ENCODE measurements at places on chromosomes 11 and 22.

DNA sequence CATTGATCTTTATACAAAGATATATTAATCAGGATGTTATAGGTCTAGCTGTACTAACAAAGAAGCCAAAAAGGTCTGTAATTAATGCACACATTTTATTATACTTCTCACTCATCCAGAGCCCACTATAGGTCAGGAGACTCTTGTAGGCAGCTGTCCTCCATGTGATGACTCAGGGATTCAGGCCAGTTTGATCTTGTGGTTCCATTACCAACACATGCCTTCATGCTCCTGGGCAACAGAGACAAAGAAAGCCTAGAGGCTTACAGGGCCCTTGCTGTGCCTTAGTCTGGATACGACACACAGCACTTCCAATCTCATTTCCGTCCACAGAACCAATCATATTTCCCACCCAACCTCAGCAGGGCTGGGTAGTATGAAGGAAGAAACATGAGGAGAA, 150.3 kb upstream of the NCAM1 start:
- no peak for DNase-seq

GRCh38 chr11:116703421-116703820, 69.4 kb downstream of the BUD13 start:
- DNase-seq, result peak; percentile 65

GRCh38 chr11:64447831-64448598, 89.1 kb downstream of the RPS6KA4 start:
- DNase-seq, result peak; percentile 26

DNA sequence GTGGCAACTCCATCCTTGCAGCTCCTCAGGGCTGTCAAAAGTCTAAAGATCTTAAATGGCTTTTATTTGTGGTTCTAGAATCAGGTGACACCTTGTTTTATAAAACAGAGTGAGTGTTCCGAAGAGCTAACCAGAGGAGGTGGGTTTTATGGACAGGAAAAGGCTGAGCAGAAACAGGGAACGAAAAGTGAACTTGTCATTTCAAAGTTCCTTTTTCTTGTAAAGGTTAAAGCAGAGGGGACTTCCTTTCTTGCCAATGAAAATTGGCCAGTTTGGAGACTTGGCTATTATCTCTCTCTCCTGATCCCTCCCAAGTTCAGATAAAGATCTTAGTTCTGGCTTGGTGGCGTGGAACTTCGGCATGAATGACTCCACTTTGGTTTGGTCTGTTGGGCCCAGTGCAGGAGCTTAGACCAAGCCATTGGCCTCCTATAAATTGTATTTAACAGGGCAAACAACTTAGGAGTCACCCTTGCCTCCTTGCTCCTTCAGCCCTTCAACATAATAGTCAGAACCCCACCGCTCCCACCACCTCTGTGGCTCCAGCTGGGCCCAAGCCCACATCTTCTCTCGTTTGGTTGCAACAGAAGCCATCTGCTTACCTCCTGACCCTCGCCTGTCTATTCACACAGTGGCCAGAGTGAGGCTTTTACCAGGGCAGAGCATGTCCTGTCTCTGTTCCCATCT, 102.4 kb upstream of the THY1 start:
- DNase-seq, result no peak
